ENCODE measurements at places on chromosomes 3 and 15. TPM values are rescaled to one million over a fixed set of nuclear protein-coding genes. Genes with fewer than 3 reads are reported as not detected.

DNA sequence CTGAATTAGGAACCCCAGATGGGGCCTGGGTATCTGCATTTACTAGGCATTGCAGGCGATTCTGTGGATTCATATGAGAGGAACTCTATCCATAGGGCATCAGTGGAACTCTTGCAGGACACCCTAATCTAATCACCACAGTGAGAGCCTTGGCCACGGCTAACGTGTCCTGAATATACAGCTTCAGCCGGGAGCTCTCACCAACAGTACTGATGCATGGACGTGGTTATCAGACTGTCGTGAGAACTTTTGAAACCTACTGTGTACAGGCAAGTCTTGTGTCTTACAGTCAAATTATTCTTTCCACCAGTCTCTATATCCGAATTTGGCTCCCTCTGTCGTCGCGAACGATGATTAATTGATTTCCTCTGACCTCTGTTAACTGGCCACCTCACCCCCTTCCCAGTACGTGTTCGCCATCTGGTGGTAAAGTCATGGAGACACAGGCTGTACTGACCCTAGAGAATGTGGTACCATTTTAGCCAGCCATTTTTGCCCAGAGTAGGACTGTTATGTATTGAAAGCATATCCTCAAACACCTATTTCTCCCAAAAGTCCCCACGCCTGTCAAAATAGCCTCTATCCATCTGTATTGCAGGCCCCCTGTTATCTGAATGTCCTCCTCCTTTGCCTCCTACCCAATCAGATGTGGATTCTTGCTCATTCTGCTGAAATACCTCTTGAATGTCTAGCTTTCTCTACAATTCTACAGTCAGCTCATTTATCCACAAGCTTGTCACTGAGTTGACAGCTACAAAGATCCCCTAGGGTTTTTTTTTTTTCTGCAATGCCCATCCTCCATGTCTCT lies 39.7 kb downstream of the GLDN start:
- peak; percentile 88 for DNase-seq

GRCh38 chr3:56357266-56357665 lies 111.0 kb downstream of the ERC2 start:
- DNase-seq: no peak

DNA sequence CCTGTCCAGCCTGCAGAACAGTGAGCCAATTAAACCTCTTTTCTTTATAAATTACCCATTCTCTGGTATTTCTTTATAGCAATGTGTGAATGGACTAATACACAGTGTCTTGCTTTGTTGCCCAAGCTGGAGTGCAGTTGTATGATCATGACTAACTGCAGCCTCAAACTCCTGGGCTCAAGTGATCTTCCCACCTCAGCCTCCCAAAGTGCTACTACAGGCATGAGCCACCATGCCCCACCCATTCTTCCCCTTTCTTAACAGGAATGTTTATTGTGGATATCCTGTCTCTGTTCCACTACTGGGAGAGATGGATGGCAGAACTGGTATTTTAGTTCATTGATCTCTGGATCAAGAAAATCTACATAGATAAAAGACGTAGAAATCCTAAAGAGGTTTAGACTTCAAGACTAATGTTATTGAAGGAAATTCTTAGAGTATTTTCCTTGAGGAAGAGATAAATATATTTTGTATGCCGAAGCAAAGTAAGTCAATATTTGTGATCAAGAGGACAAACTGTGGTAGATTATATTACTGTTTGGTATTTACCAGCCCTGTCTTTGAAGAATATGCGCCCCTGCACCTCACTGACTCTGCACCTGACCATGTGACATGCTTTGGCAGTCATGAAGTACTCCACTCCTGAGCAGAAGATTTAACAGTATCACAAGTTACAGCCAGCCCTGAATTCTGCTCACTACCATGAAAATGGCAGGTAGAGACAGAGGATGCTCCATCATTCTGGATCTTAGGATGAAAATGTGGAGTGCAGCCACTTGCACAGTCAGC lies 42.9 kb downstream of the UACA start:
- no peak for DNase-seq

FOXL2 gene
- not detected for total RNA-seq

DNA sequence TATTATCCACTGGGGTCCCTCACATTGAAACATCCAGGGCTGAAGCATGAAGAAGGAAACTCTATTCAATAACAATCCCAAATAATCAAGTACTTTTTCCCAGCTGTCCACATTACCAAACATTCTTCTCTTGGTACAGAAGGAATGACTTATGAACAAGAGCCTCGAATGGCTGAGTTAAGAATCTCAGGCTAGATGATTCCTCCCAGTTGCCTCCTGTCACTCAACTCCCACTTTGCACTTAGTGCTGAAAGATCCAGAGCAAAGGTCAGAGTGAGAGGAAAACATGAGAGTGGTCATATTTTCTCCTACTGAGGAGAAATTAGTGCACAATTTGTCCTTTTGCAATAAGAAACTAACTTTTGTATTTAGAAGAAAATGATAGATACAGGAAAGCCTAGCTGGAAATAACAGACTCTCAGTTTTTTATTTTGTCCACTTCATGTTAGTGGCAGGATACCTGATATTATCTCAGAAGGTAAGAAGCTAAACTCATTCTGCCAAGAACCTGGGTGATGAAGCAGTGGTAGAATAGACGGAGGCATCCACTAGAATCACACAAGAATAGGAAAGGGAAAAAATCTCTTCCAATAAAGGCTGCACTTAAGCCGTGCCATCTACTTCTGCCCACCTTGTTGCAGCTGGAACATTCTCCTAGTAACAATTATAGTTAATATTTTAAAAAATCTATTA lies 46.2 kb downstream of the GADL1 start:
- no peak for DNase-seq

GRCh38 chr15:89243046-89243690 lies 611 bp upstream of the FANCI start:
- DNase-seq: peak; percentile 58

GRCh38 chr15:51736069-51736468 lies 1.4 kb downstream of the LYSMD2 start:
- no peak for DNase-seq

DNA sequence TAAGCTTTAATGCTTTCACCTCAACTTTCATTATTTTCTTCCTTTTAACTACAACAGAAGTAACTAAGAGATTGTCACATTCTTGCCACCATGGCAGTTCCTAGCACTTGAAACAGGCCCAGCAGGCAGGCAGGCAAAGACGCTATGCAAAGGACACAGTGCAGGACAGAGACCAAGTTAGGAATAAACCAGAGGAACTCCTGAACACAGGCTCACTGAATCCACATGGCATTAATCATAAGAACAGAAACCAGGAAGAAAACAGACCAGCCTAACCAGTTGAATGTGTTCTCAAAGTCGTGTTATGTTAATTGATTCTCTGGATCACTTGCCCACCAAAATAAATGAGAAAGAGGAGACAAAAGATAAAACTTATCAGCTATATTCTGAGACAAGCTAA lies 397.6 kb downstream of the TBL1XR1 start:
- no peak for DNase-seq

C3orf20 gene
- total RNA-seq: not detected

GRCh38 chr3:189773056-189773455 lies 141.9 kb downstream of the TP63 start:
- peak; percentile 89 for DNase-seq

- no peak for DNase-seq
Measured at GRCh38 chr3:185971579-185971978, 33.8 kb upstream of the TRA2B start.

MESP2 gene
- total RNA-seq: 2.9 TPM

DNA sequence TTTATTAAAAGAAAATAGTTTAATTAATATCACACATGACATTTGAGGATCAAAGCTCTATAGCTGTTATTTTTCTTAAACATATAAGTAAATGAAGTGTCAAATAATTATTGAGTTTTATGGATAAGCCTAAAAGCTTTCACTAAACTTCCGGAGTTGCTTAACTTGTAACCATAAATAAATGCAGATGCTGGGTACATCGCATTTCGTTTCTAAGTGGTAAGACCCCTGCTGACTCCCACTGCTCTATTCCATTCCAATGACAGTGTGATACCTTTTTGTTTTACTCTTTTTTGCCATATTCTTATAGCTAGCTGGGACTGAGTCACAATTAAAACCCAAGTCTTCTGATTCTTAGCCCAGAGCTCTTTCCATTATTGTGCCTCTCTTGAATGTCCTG lies 411.1 kb downstream of the SOX2 start:
- no peak for DNase-seq

- DNase-seq: peak; percentile 47
Measured at GRCh38 chr3:143239031-143239430, 119.5 kb downstream of the CHST2 start.

SETMAR gene
- 12.6 TPM for total RNA-seq

DNA sequence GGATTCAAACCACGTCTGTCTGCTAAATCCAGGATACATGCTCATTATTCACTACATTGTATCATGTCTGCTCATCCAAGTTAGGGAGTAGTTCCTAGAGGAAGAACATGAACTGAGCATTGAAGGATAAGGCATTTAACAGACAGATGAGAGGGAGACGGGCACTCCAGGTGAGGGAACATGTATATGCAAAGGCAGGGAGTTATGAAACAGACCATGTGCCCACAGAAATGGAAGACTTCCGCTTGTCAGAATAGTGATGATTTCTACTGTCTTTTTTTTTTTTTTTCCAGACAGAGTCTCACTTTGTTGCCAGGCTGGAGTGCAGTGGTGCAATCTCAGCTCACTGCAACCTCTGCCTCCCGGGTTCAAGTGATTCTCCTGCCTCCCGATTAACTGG lies 5.0 kb upstream of the NDUFAF1 start:
- no peak for DNase-seq

- DNase-seq: peak; percentile 69
Measured at GRCh38 chr3:105959851-105960250, 91.0 kb upstream of the CBLB start.

GRCh38 chr15:25327686-25328085 lies 111.1 kb downstream of the UBE3A start:
- DNase-seq: no peak

DNA sequence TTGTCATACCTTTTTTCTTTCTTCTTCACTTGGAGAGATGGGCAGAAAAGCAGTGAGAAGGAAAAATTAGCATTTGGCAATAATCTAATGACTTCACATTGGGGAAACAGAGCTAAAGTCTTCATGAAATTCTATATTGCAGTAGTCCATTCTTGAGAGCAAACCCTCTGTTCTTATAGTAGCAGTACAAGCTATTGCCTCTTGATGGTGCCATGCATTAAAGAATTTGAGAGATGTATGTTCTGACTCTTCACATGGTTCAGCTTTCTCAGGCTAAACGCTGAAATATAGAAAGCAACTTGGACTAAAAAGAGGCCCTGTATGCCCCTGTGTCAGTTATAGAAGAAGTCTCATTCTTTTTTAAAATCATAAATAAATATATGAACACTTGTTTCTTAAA lies 36.0 kb downstream of the PHLDB2 start:
- peak; percentile 40 for DNase-seq

DNA sequence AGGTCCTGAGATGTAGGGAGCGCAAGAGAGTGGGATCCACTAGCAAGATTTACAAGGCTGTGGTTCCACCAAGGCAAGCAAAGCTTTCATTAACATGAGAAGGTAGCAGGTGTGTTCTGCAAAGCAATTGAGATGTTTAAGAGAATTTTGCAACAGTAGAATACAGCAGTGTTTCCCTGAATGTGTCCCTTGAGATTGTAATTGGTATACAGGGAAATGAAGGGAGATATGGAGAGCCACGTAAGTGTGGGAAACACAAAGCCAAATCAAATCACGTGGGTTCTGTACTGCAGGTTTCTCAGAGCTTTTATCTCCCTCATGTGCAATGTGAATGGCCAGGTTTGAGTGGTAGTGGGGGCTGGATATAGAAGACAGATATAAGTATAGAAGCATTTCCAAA lies 67.3 kb downstream of the ATG7 start:
- DNase-seq: no peak

ARRDC4 gene
- total RNA-seq: 6.2 TPM

GRCh38 chr15:101161656-101162055 lies 90.2 kb downstream of the CHSY1 start:
- DNase-seq: no peak

- no peak for DNase-seq
Measured at GRCh38 chr3:145118303-145118702, 1042.7 kb downstream of the PLOD2 start.
